Activated naive CD8-positive, alpha-beta T cell treated with anti-CD3 and anti-CD28 coated beads for 36 hours (primary cell): ENCODE measurements at places on chromosomes 2 and 18.

DNA sequence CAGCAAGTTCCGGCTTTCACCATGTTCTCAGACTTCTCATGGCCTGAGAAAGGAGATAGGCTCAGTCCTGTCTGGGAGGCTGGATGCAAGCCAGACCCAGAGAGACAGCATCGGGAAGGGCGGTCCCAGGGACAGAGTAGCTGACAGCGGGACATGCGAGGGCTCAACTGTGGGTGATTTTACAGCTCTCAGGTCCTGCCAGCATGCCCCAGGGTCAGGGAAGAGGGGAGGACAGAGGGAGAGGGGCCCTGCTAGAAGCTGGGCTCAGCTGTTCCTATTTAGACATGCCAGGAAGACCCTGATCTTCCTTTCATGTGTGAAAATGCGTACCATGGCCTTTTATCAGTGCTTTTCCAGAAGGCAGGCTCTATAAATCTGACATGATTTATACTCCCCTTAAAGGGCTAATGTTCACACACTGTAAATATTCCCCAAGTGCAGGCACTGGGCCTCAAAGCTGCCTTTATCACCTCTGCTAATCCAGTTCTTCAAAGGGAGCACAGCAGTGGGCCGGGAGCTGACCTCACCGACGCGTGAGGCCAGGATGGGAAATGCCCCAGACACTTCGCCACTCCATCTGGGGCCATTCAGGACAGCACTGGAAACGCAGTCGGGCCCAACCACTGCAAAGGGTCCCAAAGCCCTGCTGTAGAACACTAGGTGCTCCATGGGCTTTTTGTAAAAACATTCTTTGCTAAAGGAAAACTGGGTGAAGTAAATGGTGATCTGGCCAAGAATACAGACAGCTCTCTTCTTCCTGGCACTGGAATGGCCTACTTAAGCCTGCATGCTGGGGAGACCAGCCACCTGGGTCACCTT, 96.1 kb upstream of the LMAN1 start:
- DNase-seq, result no peak

- DNase-seq, result no peak
Observed at GRCh38 chr2:84459944-84460429, 907 bp upstream of the SUCLG1 start.

DNA sequence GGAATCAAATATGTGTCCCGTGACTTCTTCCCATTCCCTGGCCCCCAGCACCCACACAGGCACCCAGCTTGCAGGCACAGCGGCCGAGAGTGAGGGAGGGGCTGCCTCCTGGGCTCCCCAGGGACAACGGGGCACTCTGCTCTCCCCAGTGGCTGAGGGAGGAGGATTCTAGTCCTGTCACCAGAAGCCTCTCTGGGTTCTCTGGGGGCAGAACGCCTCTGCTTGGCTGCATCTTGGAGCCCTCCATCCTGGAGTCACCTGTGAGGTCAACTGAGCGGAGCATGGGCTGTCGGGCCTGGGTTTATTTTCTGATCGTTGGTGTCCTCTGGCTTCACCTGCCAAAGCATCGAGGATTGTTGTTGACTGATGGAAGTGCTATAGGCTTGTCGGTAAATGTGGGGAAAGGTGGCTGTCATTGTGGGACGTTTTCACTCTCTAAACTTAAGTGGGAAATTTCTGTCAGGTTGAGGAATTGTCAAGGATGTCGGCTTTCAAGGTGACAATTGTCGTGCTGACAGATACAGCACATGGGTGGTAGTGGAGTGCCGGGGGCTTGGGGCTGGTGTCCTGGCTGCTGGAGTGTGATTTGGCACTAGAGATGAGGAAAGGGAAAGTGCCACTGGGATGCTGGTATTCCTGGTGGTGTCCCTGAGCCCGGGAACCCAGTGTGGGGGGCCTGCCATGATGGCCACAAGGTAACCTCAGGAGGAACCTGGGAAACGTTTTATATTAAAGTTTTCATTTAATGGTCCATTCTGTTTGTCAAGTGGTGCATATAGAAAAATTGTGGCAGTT, 13.6 kb downstream of the SH3RF3 start:
- DNase-seq, result no peak

DNA sequence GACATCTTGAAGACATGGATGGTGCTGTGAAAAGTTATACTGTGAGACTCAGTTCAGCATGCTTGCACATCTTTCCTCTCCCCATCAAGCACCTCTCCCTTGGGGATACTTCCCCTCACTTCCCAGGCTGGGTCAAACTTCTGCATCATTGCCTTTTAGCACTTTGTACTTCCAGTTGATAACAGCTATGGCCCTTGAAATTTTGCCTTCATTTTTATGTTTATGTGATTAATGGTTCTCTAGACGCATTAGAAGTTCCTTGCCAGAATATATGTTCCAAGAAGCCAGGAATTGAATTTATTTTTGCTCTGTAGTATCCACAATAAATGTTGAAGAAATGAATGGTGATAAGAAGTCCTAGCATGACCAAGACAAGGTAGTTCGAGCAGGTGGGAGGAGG, 120.9 kb upstream of the ST6GAL2 start:
- no peak for DNase-seq

GRCh38 chr2:153163055-153163454, 315.5 kb downstream of the RPRM start:
- DNase-seq, result no peak

- peak; percentile 3 for DNase-seq
Observed at GRCh38 chr2:197677483-197677882, 2.1 kb upstream of the RFTN2 start.
